Bronchial smooth muscle cell (primary cell): ENCODE measurements at places on chromosomes 11 and 22. TPM values are rescaled to one million over a fixed set of nuclear protein-coding genes. Genes with fewer than 3 reads are reported as not detected.

Gene SYCE3
- total RNA-seq, result 0.94 TPM in 1 of 2 replicates, not detected in the other

Gene PLA2G3
- 0.16 TPM in 1 of 2 replicates, not detected in the other for total RNA-seq

Gene NXPE2
- total RNA-seq, result 0.09 TPM in 1 of 2 replicates, not detected in the other

Gene XBP1
- total RNA-seq, result 56.7 and 79.4 TPM in 2 replicates

Gene GLB1L3
- not detected in 2 replicates for total RNA-seq
